ENCODE measurements at places on chromosomes 11 and 22. TPM values are rescaled to one million over a fixed set of nuclear protein-coding genes. Genes with fewer than 3 reads are reported as not detected.

GRCh38 chr22:22944268-22944985, 56.8 kb downstream of the IGLL5 start:
- no peak for DNase-seq

GRCh38 chr22:29838599-29838956, 504 bp upstream of the ASCC2 start:
- DNase-seq, result no peak

- no peak for DNase-seq
These were observed 101.4 kb upstream of the MTNR1B start for GRCh38 chr11:92867913-92868619.

- DNase-seq, result peak; percentile 98
These were observed 23.0 kb upstream of the EXPH5 start for GRCh38 chr11:108616549-108616948.

GRCh38 chr22:28819253-28820096, 19.1 kb upstream of the XBP1 start:
- DNase-seq, result no peak

DNA sequence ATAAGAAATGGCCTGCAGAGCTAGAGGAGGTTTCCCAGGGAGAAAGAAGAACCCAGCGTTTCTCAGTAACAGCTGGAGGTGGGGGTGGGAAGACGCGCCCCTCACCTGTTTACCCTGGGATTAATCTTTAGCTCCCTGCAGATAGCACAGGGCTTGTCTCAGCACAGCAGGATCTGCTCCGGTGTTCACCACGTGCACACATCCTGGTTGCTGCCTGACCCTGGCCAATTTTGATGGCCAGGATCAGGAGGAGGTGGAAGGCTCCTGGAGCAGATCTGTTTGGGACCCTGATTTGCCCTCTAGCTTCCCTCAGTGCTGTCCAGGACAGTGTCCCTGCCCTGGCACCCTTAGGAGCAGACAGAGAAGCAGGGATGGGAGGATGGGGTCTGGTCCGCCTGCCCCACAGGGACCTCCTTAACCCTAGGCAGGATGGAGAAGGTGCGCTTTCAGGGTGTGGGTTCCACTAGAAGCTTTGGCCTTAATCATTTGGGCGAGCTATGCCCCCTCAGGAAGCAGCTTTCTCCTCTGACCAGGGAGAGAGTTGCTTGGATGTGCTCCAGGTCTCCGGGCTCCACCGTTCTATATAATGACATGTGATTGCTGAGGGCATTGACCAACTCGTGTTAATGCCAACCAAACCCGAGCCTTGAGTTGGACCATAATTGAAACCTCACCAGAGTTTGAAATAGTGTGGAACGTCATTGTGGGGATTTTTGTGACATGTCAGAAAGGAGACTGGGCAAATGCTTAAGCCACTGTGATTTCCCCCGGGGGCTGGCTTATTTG, 19.3 kb downstream of the UPB1 start:
- no peak for DNase-seq

DNA sequence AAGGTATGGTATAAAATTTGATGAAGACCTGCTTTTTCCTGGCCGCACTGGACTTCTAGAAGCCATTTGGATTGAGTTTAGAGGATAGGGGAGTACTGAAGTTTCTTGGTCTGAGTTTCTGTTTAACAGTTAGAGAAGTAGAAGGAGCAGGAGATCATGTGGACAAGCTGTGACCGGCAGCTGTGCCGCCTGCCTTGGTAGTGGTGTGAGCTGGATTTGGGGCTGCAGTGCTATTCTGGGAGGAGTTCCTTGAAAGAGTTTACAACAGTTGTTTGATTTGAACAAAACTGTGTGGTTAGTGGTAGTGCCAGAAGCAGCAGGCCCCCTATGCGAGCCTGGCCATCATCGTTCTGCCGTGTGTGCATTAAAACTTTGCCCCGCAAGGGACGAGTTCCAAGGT, 105.2 kb downstream of the PDHX start:
- no peak for DNase-seq

DNA sequence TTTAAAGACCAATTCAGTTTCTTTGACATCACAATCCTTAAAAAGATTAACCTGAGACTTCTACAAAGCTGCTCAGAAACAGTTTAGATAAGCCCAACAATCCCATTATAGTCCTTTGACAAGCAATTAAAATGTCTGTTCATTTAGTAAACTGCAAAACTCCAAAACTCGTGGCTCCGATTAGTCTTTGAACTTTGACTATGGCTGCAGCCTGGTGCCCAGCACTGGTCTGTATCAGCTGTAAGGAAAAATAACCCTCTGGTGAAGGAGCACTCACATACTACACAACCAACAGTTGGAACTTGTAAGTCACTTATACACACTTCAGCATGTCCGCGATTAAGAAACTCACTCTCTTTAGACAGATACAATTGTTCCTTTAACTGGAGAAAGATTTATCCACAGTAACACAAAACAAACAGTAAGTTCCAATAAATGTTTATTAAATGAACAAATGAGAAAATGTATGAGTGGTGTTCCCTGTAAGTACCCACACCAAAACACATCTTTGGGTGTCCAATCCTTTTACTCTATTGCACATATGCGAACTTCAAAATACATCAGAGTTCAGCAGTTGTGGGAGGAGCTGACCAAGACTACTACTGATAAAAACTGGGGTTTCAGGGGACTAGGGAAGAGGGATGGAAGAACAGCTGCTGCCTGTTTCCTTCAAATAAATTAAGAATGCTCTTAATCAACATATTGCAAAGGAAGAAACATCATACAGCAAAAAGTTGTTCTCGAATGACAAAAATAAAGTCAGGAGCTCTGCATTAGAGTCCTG, 36.4 kb downstream of the PITPNB start:
- DNase-seq, result no peak

GRCh38 chr11:42960521-42961088, 351.2 kb upstream of the API5 start:
- no peak for DNase-seq

GRCh38 chr11:78313181-78313795, 104.3 kb downstream of the GAB2 start:
- DNase-seq, result peak; percentile 92

DNA sequence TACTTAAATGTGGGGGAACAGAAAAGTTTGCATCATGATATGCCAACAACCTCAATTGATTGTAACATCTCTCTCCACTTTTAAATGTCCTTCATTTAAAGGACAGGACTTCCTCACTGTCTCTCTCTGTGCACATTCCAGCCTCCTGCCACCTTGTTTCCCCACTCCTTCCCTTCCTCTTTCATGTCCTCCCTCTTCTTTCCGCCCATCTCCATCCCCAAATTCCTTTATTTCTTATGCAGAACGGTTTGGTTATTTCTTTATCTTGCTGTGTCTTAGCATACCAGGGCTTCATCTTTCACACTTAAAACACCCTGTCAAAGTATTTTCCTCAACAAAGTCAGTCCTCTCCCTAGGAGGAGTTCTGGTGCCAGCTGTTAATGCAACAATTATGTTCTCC, 293.8 kb downstream of the NXPE2 start:
- no peak for DNase-seq

DNA sequence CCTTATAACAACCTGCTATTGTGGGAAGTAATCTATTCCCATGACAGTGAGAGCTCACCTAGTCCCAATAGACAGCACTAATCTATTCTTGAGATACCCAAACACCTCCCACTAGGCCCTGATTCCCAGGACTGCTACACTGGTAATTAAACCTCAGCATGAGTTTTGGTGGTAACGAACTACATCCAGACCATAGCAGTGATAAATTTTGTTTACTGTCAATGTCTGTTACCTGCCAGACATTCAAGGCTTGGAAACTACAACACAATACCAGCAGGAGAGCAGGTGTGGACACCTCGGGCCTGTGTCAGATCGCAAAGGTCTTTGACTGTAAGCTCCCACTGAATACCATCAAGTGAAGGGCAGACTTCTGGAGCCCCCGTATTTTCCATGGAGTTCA, 187.1 kb downstream of the ARHGAP42 start:
- DNase-seq, result no peak

- peak; percentile 90 for DNase-seq
These were observed 68.7 kb downstream of the DDX10 start for GRCh38 chr11:108733479-108734116.

GRCh38 chr11:122308226-122308625, 192.2 kb upstream of the BLID start:
- no peak for DNase-seq

- no peak for DNase-seq
These were observed 443 bp upstream of the ST14 start for GRCh38 chr11:130159139-130159538.

- DNase-seq, result peak; percentile 96
These were observed 75.7 kb downstream of the DEPDC5 start for GRCh38 chr22:31829505-31829904.

DNA sequence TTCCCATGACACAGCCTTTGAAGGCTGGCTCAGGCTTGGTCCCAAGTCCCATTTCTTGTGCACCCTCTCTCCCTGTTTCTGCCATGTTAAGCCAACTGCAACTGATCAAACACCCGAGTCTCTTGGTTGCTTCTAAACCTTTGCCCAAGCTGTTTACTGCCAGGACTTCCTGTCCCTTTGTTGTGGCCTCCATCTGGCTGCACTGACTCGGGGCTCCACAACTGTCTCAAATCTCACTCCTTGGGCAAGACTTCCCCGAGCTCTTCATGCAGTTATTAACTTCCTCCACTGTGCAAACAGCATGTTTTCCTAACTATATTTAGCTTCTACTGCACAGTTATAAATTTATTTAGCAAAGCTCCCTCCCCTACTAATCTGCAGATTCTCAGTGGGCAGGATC, 4.3 kb downstream of the VPREB1 start:
- no peak for DNase-seq

- DNase-seq, result peak; percentile 79
These were observed 117.2 kb upstream of the NAV2 start for GRCh38 chr11:19595499-19595839.

DNA sequence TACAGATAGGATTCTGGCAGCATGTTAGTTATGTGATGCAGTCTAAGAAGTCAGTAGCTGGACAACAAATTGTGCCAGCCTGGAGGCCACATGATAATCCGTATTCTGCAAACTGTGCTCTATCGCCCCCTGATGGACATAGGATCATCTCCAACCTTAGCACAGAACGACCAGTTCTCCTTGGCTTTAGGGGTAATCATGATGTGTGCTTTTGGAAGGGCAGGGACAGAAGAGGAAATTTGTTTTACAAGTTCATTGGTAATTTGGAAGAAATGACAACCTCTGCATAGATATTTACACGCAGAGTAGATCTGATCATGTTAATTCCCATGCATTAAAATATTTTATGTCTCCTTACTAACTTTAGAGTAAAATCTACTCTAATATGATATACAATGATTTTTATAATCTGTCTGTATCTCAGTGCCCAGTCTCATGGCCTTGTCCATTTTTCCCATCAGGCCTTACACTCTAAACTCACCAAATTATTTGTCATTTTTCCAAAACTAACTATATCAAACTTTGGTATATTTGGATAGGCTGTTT, 12.1 kb downstream of the OR10D3 start:
- peak; percentile 52 for DNase-seq

GRCh38 chr11:115645631-115646317, 141.6 kb upstream of the CADM1 start:
- peak; percentile 45 for DNase-seq

GRCh38 chr22:25747245-25747944, 5.4 kb downstream of the MYO18B start:
- peak; percentile 98 for DNase-seq

- DNase-seq, result no peak
These were observed 43.4 kb upstream of the GLYAT start for GRCh38 chr11:58775066-58775708.

GRCh38 chr11:11467312-11467711, 114.3 kb upstream of the CSNK2A3 start:
- no peak for DNase-seq

DNA sequence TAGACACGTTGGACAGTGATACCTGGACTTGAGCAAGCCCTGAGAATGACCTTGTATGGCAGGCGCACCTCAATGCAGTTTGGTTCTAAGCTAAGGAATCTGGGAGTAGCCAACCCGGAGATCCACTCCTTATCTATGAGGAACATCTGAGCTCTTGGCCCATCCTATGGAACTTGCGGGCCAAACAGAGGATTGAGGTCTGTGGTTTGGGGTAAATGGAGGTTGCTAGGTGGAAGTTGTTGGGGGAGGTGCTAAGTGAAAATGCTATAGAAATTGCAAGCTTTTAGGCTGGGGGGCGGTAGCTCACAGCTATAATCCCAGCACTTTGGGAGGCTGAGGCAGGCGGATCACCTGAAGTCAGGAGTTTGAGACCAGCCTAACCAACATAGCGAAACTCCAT, 8.9 kb downstream of the GDPD5 start:
- DNase-seq, result no peak

- no peak for DNase-seq
These were observed 20.3 kb downstream of the TAB1 start for GRCh38 chr22:39419911-39420310.

- DNase-seq, result peak; percentile 49
These were observed 363.1 kb downstream of the MN1 start for GRCh38 chr22:27438271-27438980.

- DNase-seq, result peak; percentile 77
These were observed 39.4 kb downstream of the IRAG1 start for GRCh38 chr11:10653946-10654810.

DNA sequence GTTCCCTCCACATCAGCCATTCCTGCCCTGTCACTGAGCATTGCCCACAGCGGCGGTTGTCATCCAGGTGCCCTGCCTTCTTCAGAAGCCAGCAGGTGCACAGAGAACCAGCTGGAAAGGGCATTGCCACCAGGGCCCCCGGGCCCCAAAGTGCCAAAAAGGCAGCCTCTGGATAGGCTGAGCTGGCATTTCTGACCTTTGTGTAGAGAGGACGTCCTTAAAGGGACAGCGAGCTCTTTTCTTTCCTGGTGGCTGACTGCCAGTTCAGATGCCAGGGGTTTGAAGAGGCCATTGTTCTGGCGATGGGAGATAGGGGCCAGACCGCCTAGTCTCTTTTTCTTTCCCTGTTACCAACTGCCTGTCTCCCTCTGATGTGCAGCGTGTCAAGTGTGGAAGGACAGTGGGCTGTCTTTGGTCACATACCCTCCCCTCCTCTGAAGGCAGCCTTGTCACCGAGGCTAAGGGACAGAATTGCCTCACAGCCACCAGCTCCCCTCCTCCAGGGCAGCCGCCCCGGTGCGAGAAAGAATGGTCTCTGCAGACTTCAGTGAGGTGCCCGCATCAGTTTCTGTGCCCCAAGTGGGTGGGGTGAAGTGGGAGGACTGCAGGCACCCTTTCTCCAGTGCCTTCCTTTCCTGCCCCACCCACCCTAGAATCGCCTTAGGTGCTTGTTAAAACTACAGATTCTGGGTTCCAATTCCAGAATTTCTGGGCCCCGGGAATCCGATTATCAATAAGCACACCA, 109.6 kb downstream of the SCN3B start:
- no peak for DNase-seq

- no peak for DNase-seq
These were observed 82.7 kb upstream of the CTSC start for GRCh38 chr11:88420165-88420791.

GRCh38 chr11:11842421-11843008, 743 bp downstream of the USP47 start:
- peak; percentile 84 for DNase-seq

Gene CAPRIN1
- 172 TPM for total RNA-seq

Gene SLC22A8
- total RNA-seq, result not detected

Gene PKNOX2
- not detected for total RNA-seq

Gene SPI1
- total RNA-seq, result not detected

Gene MS4A7
- not detected for total RNA-seq

Gene ESAM
- total RNA-seq, result 0.74 TPM

Gene DENND6B
- total RNA-seq, result 0.20 TPM

Gene RASSF10
- total RNA-seq, result not detected

Gene TSGA10IP
- total RNA-seq, result not detected

Gene CPSF7
- total RNA-seq, result 53.8 TPM

Gene TMEM45B
- not detected for total RNA-seq

Measured in M059J (cell line).